Bronchial epithelial cell (primary cell): ENCODE measurements at places on chromosomes 2 and 18.

GRCh38 chr2:191341436-191341835, 96.2 kb downstream of the MYO1B start:
- DNase-seq = peak; percentile 76

DNA sequence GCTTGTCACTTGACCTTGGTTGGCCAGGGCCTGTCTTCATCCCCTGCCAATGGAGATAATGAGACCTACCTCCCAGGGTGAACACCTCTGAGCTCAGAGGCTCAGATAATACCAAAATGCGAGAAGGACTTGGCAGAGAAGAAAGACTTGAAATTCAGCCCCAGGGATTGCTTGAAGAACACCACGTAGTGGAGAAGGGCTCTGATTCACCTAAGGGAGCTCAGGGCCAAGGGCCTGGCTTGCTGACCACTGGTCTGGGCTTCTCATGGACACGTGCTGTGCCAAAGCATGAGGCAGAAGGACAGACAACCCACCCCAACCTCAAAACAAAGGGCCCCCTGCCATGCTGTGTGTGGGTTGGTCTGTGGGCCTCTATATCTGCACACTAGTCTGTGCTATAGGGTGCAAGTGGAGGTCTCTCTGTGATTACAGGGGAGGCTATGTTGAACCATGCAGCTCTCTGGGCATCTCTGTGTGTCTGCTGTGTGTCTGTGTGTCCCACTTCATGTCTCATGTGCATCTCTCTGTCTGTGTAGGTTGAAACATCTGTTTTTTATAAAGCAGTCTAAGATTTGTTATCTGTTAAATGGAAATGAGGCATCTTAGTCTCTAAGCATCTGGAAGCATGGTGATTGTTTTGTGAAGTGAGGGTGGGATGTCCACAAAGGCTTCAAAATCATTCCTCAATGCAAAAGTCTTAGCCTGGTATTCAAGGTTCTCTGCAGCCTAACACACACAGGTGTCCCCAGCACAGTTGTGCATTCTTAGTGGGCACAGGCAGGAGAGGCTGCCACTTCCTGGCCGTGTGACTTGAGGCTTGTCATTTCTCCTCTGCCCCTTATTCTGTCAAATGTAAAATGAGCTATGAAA, 61.0 kb upstream of the EPAS1 start:
- no peak for DNase-seq

DNA sequence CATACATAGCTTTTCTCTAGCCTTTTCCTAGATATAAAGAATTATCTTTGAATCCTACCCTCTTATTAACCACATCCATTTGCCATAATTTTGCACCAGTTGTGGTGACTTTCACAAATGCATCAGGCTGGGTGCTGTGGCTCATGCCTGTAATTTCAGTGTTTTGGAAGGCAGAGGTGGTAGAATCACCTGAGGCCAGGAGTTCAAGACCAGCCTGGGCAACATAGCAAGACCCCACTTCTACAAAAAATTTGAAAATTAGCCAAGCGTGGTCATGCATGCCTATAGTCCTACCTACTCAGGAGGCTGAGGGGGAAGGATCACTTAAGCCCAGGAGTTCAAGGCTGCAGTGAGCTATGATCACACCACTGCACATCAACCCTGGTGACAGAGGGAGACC, 672.4 kb upstream of the CHAC2 start:
- DNase-seq = no peak

GRCh38 chr2:240383871-240384700, 51.4 kb upstream of the GPC1 start:
- no peak for DNase-seq

DNA sequence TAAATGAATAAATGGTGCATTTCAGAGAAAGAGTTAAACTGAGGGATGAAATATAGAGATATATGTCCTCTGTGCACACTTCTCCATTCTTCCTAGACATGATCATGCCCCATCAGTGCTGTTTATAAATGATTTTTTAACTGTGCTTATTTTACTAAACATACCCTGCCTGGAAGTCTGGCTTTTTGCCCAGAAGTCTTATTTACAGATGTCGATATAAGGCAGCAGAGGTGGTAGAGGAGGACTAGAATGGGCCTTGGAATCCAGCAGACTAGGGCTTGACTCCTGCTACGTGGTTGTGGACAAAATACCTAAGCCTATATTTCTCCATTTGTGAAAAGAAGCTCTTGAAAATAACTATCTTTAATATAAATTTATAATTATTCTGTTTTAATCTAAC, 355.5 kb downstream of the RAD51AP2 start:
- DNase-seq = no peak

GRCh38 chr18:46720092-46720491, 36.8 kb downstream of the ST8SIA5 start:
- no peak for DNase-seq

DNA sequence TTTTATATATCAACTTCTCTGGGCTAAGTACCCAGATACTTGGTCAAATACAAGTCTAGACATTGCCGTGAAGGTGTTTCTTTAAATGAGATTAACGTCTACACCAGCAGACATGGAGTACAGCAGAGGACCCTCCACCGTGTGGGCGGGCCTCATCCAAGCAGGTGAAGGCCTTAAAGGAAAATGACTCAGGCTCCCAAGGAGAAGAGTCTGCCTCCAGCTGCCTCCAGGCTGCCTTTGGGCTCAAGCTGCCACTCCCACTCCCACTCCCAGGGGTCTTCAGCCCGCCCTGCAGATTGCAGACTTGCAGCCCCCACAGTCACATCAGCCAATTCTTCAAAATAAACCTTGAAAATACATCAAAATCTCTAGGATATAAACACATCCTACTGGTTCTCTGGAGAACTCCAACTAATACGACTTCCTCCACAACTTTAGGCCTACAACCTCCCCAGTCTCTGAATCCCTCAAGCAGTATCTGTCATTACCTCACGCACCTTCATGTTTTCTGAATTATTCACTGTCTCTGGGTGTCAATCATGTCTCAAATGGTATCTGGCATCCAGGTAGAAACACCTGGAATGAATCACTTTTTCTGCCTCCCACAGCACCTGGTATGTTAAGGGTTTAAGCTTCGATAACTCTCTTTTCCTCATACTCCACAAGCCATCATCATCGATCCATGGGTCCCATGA, 6.9 kb downstream of the ITGB1BP1 start:
- DNase-seq = peak; percentile 83

DNA sequence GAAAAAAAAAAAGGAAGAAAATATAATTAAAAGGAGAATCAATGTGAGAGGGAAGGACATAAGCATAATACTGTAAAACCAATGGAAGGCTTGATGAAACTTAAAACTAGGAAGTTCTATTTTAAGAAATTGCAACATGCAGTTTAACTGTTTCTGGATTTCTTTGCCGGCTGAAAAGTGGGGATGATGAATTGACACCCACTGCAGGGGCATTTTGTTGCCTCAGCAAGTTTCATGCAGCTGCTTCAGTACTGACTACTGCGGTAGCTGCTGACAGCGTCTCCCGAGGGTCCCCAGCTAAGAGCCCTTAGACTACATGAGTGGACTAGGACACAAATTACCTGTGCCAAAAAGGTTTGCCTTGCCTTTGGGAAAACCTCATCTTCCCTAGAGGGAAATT, 69.2 kb downstream of the B3GNT2 start:
- DNase-seq = no peak

DNA sequence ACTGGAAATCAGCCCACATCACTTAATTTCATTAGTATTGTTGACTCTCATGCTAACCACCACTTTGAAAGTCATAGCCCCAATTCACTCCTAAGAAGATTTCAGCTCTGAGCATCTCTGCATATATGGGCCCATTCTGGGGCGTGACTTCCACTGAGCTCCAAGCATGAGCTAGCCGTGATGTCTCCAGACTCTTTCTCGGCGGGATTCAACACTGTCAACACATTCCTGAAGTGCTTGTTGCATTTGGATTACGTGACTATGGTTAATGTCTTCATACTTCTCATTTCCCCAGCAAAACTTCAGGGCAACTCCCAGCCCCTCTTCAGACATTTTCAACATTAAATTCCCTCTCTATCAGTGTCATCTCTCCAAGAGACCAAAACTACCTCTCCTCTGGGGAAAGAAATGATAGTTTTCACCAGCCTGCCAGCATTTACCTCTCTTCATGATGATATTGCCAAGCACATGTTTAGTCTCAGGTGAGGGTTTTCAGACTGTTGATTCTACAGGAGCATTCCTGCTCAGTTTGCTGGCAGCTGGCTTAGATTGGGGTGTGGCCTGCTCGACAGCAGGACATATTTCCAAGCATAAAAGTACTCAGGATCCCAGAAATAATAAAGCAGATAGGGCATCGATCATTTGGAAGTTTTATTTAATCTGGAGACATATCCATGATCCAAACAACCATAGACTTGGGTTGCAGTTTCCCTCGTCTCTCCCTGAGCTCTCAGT, 81.7 kb downstream of the FEZ2 start:
- DNase-seq = no peak

DNA sequence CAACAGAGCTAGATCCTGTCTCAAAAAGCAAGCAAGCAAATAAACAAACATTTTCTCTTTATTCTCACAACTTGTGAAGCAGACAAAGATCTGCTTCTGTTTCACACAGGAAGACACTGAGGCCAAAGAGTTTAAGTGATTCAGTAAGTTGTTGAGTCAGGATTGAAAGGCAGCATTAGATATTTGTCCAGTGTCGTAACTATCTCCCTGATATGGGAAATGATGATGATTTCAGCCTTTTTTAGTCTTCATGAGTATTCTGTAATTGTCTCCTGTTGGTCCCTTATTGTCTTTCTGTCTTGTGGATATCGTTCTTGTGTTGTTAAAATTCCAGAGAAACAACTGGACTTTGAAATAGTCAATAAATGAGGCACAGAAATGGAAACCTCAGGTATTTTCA, 59.6 kb downstream of the GATA6 start:
- peak; percentile 88 for DNase-seq

- peak; percentile 80 for DNase-seq
Observed at GRCh38 chr2:152718076-152718908, at the start of gene ARL6IP6. Gene ARL6IP6, plus strand, starts transcription at chr2:152718620. Its CDS starts 5 bp downstream, at chr2:152718625.

DNA sequence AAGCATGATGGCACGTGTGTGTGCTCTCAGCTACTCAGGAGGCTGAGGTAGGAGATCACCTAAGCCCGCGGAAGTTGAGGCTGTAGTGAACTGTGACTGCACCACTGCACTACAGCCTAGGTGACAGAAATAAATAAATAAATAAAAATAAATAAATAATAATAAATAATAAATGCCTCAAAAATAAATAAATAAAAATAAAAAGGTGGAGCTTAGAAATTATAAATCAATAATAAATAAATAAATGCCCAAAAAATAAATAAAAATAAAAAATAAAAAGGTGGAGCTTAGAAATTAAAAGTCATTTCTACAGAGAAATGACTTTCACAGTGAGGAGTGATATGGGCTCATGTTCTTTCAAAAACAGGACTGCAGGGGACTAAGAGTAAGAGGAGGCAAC, 6.0 kb upstream of the MALL start:
- no peak for DNase-seq

DNA sequence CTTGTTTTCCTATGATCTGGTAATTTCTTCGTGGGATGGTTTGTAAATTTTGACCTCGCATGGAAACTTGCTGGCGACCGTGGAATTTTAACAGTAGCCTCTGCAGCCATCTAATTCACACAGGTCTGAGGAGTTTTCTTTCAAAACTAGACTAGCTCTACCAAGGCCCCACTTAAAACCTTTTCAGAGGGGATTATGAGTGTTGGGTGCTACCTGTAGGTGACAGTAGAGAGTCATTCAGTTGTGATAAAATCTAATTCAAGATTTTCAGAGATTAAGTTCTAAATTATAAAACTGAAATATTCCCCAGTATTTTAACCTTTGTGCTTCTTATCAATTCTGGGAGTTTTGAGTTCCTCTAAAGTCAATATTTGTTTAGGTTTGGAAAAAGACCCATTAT, 31.0 kb downstream of the THSD7B start:
- DNase-seq = no peak

GRCh38 chr2:238427435-238428162, 872 bp downstream of the ASB1 start:
- DNase-seq = peak; percentile 9

DNA sequence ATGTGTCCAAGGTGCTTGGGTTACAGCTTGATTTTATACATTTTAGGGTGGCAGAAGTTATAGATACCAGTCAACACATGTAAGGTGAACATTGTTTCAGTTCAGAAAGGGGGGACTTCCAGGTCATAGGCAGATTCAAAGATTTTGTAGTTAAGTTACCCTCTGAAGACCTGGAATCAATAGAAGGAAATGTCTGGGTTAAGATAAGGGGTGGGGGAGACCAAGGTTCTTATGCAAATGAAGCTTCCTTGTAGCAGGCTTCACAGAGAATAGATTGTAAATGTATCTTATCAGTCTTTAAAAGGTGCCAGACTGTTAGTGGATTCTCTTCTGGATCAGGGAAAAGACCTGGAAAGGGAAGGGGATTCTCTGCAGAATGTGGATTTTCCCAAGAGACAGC, 42.4 kb downstream of the BMPR2 start:
- no peak for DNase-seq

GRCh38 chr2:145909175-145909755, 1389.3 kb upstream of the ZEB2 start:
- no peak for DNase-seq

- peak; percentile 73 for DNase-seq
Observed at GRCh38 chr2:29223851-29224692, 108.9 kb downstream of the CLIP4 start.

GRCh38 chr2:218221000-218221399, 4.0 kb downstream of the ARPC2 start:
- DNase-seq = no peak

DNA sequence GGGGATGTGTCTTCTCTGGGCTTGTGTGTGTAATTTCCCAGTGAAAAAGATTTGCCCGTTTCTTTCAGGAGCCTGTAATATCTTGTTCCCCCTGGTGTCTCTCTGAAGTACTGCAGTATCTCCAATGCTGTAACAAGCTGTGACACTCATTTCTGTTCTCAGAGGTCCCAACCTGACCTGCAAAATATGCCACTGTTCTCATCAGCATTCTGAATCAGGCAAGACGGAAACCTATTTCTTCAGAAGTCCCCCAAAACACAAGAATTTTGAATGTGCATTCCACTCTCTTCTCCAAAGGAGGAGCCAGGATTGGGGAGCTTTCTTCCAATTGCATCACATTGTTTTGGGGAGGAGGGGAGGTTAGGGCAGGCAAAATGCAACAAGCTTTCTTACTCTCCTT, 77.0 kb upstream of the CNGA3 start:
- DNase-seq = peak; percentile 59

- no peak for DNase-seq
Observed at GRCh38 chr2:97736185-97736584, 22.8 kb downstream of the ZAP70 start.

- DNase-seq = no peak
Observed at GRCh38 chr2:172011812-172012575, 12.2 kb downstream of the METAP1D start.

GRCh38 chr2:58073751-58074150, 27.1 kb downstream of the VRK2 start:
- no peak for DNase-seq

GRCh38 chr2:27921880-27922547, 31.5 kb downstream of the BABAM2 start:
- no peak for DNase-seq

- peak; percentile 77 for DNase-seq
Observed at GRCh38 chr2:112692918-112693317, 27.9 kb upstream of the NT5DC4 start.

DNA sequence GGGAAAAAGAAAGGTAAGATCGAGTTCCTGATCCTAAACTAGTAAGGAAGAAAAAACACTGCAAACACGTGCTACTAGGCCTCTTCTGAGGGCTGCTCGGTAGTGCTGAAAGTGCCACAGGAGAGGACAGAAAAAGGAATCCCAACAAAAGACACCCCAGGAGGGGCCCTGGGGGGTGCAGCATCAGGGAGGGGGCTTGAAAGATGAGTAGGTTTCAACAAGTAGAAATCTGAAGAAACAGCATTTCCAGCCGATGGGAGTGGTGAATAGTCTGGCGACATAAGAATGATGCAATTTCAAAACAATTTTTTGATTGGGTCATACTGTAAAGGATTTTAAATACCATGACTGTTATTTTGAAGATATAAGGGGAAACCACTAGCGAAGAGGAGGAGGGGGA, 98.6 kb downstream of the NOL10 start:
- no peak for DNase-seq
